DMS 273 treated with DMSO at 0.1 percent for 48 hours (cell line): ENCODE measurements at places on chromosomes 2 and 18.

DNA sequence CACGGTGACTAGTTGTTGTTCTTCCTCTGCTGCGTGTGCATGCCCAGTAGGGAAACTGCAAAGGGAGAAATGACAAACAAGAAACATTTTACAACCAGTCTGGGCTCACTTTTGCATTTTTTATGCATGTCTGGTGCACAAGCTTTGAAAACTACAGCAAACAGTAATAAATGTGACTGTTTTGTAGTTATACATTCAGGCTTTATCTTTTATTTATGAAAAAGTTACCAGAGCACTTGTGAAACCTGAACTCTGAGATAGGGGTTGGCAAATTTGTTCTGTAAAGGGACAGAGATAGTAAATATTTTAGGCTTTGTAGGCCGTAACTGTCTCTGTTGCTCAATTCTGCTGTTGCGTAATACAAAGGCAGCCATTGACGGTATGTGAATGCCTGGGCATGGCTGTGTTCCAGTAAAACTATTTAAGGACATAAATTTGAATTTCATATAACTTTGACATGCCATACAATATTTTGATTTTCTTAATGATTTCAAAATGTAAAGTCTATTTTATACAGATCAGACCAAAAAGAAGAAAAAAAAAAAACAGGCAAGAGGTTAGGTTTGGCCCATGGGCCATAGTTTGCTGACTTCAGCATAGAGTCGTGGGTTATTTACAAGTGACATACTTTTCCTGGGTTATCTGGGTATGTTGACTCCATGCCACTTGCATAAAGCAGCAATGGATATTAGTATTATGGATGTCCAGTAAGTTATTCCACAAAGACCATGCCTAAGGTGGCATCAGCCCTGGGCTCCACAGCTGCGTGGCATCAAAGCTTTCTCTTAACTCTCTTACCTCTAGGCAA, 53.6 kb upstream of the EML6 start:
- no peak for DNase-seq

DNA sequence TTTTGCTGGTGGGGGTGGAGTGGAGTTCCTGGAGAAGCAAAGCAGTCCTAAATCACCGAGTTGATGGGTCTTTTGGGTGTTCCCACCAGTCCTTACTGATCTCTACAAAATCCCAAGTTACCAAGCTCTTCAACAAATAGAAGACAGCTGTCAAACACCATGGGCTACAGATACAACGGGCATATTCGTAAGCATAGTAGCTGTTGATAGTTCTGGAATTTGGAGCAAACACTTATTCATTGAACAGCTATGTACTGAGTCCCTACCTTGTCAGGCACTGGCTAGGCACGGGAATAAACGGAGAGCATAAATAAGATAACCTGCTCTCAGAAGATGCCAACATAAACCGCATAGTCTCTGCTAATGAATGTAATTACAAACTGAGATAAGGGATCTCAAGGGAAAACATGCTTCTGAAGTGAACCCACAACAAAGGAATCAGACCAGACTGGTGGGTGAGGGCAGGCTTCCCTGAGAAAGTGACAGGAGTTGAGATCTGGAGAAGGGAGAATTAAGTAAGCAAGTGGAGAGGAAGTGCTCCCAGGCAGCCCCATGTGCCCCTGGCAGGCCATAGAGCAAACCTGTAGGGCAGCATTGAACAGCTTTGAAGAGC, 947 bp upstream of the ANKRD44 start:
- DNase-seq = no peak

DNA sequence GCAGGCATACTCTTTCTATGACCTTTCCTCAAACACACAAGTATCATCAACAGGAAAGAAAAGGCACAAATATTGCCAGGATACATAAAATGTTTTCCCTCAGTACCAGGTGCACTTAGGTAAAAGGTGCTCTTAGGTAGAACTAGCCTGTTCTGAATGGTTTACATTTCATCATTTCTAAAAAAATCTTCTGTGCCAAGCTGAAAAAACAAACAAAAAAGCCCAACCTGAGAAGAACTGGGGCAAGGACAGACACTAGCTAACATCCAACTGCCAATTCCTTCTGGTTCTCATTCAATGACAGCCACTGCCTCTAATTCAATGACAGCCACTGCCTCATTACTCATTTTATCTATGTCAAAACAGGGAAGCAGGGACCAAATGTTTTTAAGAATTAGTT, 68.5 kb downstream of the SPIRE1 start:
- DNase-seq = no peak

DNA sequence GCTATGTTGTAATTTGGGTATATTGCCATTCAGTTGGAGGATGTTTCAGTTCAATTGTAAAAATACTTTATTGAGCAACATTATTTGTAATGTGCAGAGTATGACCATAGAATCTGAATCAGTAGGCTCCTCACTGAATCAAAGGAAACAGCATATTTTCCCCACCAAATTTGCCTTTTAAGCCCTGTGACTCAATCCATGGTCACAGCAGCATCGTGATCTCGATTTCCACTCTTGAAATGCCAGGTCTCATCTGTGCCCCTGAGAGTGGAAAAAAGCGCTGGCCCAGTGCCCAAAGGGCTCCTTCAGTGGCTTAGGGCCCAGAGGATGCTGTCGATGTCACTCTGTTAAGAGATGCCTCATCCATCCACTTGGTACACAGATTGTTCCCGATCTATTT, 57.5 kb downstream of the FHOD3 start:
- DNase-seq = no peak
